ENCODE measurements at places on chromosomes 1 and 21.

- no peak for DNase-seq
Measured at GRCh38 chr1:245952383-245953026, 554.6 kb downstream of the SMYD3 start.

DNA sequence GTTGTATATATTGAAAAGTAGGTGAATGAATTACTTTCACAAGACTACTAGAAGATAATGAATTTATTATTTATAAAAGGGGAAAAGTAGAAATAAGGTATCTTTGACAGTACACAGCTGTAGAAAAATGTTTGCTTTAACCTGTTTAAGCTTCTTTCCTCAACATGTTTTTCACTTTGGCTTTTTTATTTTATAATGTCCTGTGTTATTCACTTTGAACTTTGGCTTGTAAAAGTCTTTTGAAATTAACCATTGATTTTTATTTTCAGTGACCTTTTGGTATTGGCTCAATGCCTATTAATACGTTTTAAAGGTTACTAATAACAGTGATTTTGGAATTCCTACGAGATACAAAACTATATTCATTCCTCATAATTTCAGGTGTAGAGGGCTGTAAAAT is 57.7 kb upstream of the MPC2 start:
- no peak for DNase-seq

DNA sequence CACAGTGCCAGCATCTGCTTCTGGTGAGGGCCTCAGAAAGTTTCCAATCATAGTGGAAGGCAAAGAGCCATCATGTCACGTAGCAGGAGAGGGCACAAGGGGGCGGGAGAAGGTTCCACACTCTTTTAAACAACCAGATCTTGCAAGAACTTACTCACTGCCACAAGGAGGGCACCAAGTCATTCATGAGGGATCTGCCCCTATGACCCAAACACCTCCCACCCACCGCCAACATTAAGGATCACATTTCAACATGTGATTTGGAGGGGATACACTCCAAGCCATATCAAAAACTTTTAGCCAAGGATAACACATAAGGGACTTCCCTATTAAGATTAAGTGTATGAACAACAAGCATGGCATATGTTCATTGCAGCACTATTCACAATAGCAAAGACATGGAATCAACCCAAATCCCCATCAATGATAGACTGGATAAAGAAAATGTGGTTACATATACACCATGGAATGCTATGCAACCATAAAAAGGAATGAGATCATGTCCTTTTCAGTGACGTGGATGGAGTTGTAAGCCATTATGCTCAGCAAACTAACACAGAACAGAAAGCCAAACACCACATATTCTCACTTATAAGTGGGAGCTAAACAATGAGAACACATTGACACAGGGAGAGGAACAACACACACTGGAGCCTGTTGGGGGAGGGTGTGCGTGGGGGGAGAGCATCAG is 19.9 kb upstream of the SLC35F3 start:
- DNase-seq = no peak

DNA sequence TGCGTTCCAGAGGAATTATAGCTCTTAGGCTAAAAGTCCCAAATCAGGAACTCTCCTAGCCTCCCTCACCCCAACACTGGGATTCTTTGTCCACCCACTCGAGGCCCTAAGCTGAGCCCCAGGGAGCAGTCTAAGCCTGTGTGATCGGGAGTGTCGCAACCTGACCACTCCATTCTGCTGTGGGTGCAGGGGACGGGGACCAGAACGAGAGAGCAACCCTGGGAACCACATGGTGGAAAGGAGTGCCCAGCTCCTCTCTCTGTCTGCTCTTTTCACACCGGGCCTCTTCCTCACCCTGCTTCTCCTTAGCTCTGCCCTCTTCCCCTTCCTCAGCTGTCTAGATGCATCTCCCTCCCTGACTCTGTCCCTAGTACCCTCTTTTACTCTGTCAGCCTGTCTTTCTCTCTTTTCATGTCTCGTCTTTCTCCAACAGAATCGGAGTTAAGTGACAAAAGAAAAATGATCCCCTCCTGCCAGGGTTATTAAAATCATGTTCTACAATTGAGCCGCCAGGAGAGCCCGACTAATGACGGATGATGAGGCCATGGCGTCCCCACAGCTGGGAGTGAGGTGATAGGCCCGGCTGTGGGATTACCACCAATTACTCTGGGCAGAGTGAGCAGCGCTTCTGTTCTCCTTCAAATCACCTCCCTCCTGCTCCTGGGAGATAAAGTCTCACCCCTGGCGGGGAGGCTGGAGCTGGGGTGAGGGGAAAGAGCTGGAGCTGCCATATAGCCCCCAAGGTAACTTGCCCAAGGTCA is 34.5 kb upstream of the CSF3R start:
- no peak for DNase-seq

- no peak for DNase-seq
Measured at GRCh38 chr1:203671521-203672278, 45.1 kb downstream of the ATP2B4 start.

DNA sequence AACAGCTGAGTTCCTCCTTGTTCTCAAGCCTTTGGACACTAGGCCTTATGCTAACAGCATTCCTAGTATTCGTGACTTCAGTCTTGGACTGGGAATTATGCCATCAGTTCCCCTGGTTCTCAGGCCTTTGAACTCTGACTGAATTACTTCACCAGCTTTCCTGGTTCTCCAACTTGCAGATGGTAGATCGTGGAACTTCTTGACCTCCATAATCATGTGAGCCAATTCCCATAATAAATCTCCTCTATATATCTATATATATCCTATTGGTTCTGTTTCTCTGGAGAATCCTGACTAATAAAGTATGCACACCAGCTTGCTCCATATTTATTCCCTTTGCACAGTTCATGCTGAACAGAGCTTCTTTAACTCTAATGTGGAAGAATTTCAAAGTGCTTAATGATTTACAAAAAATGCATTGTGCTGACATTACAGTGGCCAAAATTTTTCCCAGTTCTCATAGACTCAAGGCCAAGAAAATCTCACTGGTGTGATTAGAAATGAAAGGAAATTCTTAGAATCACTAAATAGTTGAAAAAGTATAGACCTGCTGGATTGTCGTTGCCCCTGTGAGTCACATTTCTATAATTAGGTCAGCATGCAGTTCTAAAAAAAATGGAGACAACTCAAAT is 462.9 kb upstream of the ADAMTS5 start:
- no peak for DNase-seq

DNA sequence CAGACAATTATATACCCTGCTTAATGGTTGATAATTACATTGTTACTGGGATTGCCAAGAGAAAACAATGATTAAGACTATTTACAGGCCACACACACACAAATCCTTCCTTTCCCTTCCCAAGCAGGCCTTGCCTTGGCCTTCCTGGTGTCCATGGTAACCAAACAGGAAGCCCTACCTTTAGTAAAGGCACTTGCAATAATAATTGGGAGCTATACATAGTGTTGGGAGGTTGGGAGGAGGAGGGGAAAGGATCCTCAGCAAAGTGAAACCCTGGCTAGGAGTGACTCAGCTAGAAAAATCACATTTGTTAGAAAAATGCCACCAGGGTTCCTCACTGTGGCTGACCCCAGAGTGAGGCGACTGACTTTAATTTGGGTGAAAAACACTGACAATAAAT is 122.3 kb upstream of the ADAR start:
- DNase-seq = no peak

GRCh38 chr1:61093525-61094137 is 11.3 kb downstream of the NFIA start:
- DNase-seq = no peak

DNA sequence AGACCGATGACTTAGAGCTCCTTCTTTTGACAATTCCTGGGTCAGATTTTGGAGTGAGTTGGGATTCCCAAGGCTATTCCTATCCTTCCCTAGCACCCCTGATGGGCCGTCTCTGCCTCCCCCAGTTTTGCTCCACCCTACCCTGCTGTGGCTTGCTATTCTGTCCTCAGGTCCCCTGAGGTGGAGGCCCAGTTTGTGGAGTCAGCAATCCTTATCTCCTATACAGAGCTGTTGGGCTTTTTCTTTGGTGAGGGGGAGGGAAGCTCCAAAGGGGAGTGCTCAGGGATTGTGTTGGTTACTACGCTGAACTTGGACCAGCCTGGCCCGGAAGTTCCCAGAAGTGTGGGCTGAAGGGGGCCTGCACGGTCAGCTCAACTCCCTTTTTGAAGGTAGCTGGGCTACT is 7.6 kb downstream of the SESN2 start:
- no peak for DNase-seq

GRCh38 chr1:177905686-177906085 is 64.2 kb downstream of the SEC16B start:
- DNase-seq = no peak

GRCh38 chr1:228005511-228006033 is 1.2 kb upstream of the WNT3A start:
- no peak for DNase-seq

GRCh38 chr1:75412616-75413015 is 198.3 kb downstream of the SLC44A5 start:
- DNase-seq = no peak

DNA sequence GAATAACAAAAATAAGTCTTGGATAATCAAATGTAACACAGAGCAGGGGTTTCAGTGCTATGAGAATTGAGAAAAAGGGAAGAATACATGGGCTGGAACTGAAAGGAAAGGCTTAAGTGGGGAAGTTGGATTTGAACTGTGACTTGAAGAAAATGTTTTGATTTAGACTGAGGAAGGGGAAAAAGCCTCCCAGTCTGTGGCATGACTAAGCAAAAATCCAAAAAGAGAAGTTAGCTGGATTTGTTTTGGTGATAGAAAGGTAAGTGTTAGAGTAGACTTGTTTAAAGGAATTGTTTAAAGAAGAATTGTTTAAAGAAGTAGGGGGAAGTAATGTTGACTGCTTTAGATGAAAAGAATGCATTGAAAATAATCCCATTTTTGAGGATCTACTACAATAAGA is 46.0 kb downstream of the KCNK2 start:
- DNase-seq = no peak

GRCh38 chr1:46224966-46225365 is 21.8 kb downstream of the LURAP1 start:
- DNase-seq = no peak

DNA sequence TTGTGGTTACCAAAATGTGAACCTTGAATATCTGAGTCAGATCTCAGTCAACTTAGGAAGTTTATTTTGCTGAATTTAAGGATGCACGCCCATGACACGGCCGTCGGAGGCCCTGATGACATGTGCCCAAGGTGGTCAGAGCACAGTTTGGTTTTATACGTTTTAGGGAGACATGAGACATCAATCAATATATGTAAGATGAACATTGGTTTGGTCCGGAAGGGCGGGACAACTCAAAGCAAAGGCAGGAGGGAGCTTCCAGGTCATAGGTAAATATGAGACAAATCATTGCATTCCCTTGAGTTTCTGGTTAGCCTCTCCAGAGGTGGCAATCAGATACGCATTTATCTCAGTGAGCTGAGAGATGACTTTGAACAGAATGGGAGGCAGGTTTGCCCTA is 1.0 kb upstream of the PRMT2 start:
- no peak for DNase-seq

GRCh38 chr21:45178971-45179370 is 104.6 kb downstream of the ADARB1 start:
- DNase-seq = no peak

GRCh38 chr1:193919827-193920226 is 733.4 kb upstream of the B3GALT2 start:
- DNase-seq = no peak

DNA sequence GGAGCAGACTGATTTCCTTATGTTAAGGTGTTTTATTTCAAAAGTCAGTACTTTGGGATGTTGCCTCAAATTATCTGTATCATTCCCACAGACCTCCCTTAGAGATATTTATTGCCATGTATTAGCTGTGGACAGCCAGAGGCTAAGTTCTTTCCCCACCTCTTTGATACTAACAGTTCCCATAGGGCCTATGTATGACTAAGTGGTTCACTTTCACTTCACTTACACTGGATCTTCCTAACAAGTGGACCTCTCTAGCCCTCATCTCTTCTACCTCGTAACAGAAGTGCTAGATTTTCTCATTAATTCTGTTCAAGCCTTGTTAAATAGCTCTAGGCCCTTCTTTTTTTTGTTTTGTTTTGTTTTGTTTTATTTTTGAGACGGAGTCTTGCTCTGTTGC is 6.2 kb downstream of the TRAF5 start:
- DNase-seq = no peak

DNA sequence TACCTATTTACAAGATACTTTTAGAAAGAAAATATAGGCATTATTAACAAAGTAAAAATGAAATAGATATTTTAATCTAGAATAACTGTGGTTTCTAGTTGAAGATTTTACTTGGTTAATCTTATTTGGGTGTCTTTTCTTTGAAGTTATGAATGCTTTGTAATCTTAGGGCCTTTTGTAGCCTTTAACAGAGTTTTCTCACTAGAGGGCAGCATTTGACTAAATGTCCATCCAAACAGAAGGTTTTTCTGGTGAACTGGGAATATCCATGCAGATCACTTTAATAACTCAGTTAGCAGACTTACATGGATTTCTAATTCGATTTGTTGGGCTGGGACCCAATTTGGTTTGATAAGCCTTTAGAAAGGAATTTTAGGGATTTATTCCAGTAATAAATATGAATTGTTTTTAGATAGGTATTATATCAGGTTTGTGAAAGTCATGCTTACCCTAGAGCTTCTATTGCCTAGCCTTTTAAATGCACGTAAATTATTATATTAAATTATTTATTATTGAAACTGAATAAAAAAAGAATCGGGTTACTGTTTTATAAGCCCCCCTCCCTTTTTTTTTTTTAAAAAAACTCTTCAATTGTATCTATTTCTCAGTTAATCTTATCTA is 119.7 kb downstream of the ZNF326 start:
- DNase-seq = no peak

DNA sequence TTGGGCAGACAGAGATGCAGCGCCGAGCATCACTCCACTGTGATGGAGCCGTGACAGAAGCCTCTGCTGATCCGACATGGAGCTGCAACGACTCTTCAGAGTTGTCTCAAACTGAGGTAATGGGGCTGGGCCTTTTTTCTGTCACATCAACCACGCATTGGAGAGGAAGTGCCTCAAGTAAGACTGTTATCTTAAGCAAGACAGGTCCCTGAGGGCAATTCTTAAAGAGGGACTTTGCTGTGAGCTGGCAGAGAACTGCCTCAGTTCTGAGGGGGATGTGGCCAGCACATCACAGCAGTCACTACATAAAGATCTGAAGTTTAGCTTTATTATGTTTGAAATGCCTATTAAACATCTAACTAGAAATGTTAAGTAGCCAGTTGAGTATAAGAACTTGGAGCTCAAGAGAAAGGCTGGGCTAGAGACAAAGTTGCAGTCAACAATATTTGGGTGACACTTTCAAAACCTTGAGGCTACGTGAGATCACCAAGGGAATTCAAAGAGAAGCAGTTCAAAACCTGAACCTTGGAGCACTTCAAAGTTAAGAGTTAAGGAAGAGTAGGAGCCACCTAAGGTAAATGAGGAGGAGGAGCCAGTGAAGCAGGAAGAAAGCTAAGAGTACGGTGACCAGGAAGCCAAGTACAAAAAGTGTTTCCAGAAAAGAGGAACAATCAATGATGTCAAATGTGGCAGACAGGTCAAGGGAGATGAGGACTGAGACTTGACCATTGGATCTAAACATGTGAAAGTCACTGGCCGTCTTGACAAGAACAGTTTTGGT is 54.2 kb upstream of the BCL9 start:
- DNase-seq = no peak

- no peak for DNase-seq
Measured at GRCh38 chr21:31064803-31065202, 26.5 kb upstream of the KRTAP19-8 start.
